Left kidney (tissue), 8 donors: ENCODE measurements at places on chromosomes 13 and 19. TPM values are rescaled to one million over a fixed set of nuclear protein-coding genes. Genes with fewer than 3 reads are reported as not detected.

The OR7C1 gene
- polyA plus RNA-seq: 0.23 TPM

The GPR12 gene
- not detected for polyA plus RNA-seq

The SRRM5 gene
- polyA plus RNA-seq: 1.1 TPM

The ZNF626 gene
- polyA plus RNA-seq: 26.1 TPM

The IRS2 gene
- 10.4 TPM for polyA plus RNA-seq

The FCER2 gene
- polyA plus RNA-seq: not detected

The MAST1 gene
- 1.0 TPM for polyA plus RNA-seq

The PPP1R37 gene
- polyA plus RNA-seq: 23.6 TPM

The NLRP9 gene
- 0.17 TPM for polyA plus RNA-seq

The ZNF583 gene
- 11.9 TPM for polyA plus RNA-seq
